ENCODE measurements at places on chromosomes 1 and 21.

- DNase-seq = no peak
These were observed 727.7 kb downstream of the USP25 start for GRCh38 chr21:16457498-16457897.

- DNase-seq = no peak
These were observed 234.8 kb downstream of the NCAM2 start for GRCh38 chr21:21233051-21233450.

DNA sequence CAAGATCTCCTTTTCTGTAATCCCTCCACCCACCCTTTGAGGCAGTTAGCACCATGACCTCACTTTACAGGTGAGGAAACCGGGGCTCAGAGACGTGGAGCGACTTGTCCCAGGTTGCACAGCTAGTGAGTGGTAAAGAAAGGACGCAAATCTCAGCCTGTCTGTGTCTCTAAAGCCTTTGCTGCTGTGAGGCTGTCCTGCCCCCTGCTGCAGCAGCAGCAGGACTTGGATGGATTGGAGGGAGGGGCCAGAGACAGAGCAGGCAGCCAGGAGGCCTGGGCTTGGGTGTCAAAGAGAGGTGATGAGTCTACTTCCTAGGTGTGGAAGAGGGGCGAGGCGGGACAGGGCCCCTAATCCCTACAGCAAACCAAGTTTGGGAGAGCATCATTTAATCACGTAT is 69.6 kb downstream of the PTPRU start:
- no peak for DNase-seq

DNA sequence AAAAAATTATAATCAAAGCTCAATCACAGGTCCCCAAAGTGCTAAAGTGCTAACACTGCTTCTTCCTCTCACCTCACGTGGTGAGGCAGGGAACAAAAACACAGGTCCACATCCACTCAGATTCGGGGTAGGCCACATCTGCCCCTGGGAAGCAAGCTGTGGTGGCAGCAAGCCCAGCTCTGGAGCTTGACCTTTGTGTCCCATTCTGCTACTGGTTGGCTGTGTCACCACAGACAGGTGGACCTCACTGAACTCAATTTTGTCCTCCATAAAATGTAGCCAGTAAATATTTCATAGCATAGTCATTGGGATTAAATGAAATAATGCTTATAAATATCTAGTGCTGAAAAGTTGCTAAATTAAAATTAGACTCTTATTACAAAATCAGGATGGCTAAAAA is 8.5 kb downstream of the AZIN2 start:
- DNase-seq = peak; percentile 83

GRCh38 chr1:16109571-16109970 is 36.1 kb upstream of the FAM131C start:
- no peak for DNase-seq

DNA sequence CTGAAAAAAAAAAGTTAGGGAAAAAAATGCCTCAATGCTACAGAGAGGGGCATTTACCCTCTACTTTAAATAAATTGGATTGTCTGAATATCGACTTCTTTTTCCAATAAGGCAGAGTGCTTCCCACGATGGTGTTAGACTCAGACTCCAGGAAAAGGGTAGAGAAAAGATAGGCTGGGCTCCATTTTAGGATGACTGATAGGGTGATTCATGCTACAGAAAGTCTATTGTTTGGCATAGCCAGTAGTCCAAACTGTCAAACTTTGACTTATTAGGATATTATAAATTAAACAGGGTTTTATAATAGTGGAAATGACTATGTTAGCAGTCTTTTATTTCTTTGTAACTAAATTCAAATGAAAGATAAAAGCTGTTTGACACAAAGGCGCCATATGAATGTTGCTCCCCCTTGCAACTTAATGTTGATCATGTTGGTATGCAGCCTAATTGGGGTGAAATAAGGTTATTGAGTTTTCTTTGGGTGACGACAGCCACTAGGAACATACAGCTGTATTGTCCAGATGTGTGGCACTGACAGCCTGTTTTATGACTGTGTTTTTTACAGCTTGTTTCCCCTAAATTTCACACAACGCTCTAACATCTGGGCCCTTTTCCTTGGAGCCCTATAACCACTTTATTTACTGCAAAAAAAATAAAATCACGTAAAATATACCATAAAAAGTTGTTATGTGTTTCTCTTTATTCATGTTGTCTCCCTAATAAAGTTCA is 69.3 kb downstream of the SPAG17 start:
- DNase-seq = no peak

- peak; percentile 63 for DNase-seq
These were observed 64.1 kb downstream of the PLEKHA6 start for GRCh38 chr1:204295671-204296070.

- DNase-seq = no peak
These were observed 41.6 kb downstream of the MFSD2A start for GRCh38 chr1:39996396-39997004.

DNA sequence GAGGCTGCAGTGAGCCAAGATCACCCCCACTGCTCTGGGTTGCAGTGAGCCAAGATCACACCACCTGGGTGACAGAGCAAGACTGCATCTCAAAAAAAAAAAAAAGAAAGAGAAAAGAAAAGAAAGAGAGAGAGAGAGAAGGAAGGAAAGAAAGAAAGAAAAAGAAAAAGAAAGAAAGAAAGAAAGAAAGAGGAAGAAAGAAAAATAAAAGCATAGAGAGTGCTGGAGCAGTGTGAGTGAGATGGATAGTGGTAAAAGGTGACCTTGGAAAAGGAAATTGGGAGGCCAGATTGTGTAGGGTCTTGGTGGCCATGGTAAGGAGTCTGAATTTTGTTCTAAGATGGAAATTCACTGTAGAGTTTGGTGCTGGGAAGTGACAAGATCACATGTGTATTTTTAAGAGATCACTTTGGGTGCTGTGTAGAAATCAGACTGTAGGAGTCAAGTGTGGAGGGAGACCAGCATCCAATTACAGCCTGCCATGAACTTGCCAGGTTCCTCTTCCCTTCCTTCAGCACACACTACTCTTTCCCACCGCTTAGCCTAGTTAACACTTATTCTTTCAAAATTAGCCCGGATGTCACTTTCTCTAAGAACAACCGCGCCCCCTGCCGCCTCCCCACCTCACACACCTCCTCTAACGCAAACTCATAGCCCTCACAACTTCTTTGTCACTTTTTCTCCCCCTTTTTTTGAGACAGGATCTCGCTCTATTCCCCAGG is 17.9 kb downstream of the MTX1 start:
- DNase-seq = peak; percentile 84

DNA sequence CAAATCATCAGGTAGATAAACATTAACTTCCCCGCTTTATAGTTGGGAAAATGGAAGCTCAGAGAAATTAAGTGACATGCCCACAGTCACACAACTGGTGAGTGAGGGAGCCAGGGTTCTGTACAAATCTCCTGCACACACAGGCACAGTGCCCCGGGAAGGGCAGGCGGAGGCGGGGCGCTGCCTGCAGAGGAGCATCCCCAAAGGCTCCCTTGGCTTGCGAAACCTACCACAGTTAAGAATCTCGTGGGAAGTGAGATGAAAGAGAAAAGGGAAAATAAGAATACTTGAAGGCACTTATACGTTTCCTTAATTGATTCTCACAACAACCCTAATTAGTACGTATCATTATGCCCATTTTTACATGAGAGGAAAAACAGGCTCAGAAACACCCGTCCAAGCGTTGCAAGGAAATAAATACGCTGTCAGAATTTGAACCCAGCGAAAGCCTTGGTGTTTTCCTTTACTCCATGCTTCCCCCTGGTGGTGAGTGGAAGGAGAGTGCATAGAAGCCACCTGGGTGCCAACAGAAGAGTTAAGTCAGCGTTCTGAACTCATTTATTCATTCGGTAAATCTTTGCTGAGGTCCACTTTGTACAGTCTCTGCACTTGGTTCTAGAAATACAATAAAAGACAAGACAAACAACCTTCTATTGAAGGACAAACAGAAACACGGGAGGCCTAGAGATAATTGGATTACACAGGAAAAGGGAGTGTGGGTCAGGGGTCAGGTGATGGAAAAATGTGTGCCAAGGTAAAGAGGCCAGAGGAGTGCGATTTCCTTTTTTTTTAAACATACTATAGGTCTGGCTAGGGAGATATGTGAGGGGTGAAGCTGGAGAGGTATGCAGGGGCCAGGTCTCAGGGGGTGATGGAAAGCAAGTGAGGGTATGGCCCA is 28.4 kb downstream of the ACP6 start:
- no peak for DNase-seq

GRCh38 chr1:225942574-225942973 is 1.6 kb upstream of the LEFTY2 start:
- DNase-seq = no peak
